Foreskin fibroblast (primary cell): ENCODE measurements at places on chromosomes 2 and 18.

- DNase-seq = peak; percentile 33
Observed at GRCh38 chr2:63023444-63023843, 27.2 kb upstream of the OTX1 start.

DNA sequence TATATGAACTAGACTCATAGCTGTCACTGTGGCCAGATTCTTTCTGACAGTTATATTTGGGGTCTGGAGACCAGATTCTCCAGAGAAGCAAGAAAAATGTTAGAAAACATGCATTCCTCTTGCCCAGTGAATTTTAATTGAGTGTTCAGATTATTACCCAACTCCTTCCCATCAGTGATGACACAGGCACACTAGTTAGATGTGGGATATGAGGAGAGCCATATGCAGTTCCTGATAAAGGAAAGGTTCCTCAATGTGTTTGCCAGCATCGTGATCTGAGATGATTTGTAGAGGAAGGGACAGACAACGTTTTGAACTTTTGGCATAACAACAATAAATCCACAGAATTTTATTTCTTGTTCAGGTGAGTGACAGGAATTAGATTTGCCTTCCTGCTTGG lies 308.6 kb downstream of the PIEZO2 start:
- no peak for DNase-seq

GRCh38 chr2:47354013-47354847 lies 48.7 kb upstream of the MSH2 start:
- DNase-seq = peak; percentile 29

- DNase-seq = no peak
Observed at GRCh38 chr18:35337286-35337685, 6.9 kb downstream of the ZNF24 start.

GRCh38 chr2:98884658-98885057 lies 51.4 kb downstream of the CRACDL start:
- no peak for DNase-seq

- DNase-seq = peak; percentile 23
Observed at GRCh38 chr2:19185086-19185485, 173.3 kb downstream of the OSR1 start.

- DNase-seq = no peak
Observed at GRCh38 chr2:136796339-136796738, 31.0 kb downstream of the THSD7B start.

GRCh38 chr2:82998781-82999180 lies 1460.3 kb downstream of the SUCLG1 start:
- DNase-seq = no peak

DNA sequence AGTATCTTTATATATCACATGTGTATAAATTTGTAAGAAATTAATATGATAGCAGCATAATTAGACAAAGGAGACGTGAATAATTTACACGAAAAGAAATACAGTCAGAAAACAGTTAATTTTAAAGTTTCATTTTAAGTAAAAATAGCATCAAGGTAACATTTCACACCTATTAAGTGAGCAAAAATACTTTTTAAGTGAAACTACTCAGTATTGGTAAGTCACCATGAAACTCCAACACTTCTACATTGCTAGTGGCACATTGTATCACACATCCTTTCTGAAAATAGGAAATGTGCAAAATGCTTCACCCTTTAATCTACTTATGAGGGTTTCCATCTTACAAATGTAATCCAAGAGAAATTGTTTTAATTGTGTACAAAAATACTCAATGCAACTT lies 287.9 kb upstream of the EPAS1 start:
- DNase-seq = no peak

DNA sequence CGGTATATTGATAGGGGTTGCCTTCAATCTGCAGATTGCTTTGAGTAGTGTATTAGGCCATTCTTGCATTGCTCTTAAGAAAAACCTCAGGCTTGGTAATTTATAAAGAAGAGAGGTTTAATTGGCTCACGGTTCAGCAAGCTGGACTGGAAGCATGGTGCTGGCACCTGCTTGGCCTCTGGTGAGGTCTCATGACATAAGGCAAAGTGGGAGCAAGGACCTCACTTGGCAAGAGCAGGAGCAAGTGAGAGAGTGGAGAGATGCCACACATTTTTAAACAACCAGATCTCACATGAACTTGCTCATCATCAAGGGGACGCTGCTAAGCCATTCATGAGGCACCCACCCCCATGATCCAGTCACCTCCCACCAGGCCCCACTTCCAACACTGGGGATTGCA lies 4.9 kb downstream of the MAP3K2 start:
- DNase-seq = no peak

GRCh38 chr18:48636436-48636835 lies 97.6 kb downstream of the CTIF start:
- DNase-seq = no peak

- DNase-seq = no peak
Observed at GRCh38 chr2:133475610-133476009, 92.7 kb downstream of the NCKAP5 start.

GRCh38 chr2:190640117-190640516 lies 8.8 kb upstream of the NAB1 start:
- no peak for DNase-seq

DNA sequence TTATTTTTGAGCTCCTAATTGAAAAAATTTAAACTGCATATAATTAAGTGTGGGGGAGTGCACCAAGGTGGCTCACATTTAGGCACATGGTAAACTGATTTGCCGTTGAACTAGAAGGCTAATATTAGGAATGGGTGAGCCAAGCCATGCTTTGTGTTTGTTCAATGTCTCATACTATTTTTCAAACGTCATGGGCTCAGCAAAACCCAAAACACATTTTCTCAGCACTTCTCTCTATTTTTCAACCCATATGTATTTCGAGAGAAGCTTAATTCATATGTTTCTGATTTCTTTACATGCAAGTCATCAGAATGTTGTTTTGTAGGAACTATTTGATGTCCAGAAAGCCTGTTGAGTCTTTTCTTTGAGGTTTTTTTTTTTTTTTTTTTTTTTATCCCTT lies 291.2 kb downstream of the TCF4 start:
- peak; percentile 66 for DNase-seq

DNA sequence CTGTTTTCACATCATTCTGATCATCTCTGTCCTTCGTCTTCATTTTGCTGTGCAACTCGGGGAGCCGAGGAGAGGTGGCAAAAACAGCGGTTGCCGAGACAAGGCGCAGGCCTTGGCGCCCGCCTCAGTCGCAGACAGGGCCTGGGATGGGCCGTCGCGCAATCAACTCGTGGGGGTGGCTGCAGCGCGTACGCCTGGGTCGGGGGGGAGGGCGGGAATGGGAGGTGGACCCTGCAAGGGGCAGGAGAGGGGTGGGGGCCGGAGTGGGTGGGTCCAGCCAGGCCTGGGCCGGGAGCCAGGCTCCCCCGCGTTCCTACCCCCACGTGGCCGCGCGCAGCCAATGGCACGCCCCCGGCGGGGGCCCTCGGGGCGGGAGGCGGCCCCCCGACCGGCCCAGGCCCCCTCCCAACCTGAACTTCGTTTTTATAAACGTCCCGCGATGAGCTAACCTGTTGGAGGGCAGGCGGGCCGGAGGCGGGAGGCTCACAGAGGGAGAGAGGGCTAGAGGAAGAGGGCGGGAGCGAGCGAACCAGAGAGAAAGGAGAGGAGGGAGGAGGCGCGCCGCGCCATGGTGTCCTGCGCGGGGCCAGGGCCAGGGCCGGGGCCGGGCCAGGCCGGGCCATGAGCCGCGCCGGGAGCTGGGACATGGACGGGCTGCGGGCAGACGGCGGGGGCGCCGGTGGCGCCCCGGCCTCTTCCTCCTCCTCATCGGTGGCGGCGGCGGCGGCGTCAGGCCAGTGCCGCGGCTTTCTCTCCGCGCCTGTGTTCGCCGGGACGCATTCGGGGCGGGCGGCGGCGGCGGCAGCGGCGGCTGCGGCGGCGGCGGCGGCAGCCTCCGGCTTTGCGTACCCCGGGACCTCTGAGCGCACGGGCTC lies at the start of gene HOXD13:
TSS of gene HOXD13 (plus strand) at position 452 of the 875 bp plus-strand sequence. CDS start at position 622, 170 bp downstream.
- no peak for DNase-seq

DNA sequence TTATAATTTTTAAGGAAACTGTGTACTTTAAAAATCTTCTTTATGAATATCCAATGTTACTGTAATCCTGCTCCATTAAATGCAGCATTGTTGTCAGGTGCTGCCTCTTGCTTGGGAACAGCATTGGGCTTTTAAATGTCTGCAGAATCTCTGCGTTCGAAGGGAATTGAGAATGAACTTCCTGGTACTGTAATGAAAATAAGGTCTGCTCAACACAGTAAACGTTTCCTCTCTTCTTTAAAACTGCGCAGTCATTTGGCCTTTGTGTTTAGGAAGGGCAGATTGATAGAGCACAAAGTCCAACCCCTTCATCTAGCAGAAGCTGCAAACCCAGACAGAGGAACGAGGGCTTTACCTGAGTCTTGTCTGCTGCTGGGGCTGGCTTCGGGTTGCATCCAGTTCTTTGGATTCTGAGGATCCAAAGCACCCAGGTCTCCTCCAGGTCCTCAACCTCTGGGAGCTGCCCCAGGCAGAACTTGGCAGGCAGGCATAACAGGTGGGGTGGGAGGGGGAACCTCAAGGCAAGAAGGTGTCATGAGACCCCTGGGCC lies 104.5 kb downstream of the UGGT1 start:
- no peak for DNase-seq

GRCh38 chr2:152532241-152532640 lies 185.0 kb downstream of the PRPF40A start:
- no peak for DNase-seq

DNA sequence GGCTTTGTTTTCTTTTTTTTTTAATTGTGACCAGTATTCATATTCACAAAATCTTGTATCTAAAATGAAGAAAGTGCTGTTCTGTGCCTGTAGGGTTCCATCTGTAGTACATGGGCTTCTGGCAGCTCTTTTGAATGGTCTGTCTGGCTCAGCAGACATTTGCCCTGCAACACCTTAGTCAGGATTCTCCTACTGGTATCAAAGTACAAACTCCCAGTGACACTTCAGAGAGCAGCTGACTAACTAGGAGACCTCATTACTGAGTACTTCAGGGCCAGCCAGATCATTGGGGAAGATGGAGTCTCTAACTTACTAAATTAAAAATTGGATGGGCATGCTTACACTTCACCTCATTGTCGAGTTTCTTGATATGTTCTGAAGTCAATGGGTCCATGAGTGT lies 39.7 kb downstream of the GRHL1 start:
- DNase-seq = no peak

GRCh38 chr2:105868060-105868459 lies 123.3 kb downstream of the NCK2 start:
- DNase-seq = peak; percentile 25

DNA sequence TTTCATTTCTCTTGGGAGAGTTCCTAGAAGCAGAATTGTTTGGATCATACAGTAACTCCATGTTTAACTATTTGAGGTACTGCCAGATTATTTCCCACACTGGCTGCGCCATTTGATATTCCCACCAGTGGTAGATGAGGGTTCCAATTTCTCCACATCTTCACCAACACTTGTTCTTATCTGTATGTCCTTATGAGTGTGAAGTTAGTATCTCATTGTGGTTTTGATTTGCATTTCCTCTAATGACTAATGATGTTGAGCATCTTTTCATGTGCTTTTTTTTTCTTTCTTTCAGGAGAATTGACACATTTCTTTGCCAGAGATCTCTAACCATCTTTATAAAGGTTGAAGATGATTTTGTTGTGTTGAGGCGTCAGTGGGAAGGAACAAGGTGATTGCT lies 4.1 kb upstream of the MGAT5 start:
- DNase-seq = no peak

DNA sequence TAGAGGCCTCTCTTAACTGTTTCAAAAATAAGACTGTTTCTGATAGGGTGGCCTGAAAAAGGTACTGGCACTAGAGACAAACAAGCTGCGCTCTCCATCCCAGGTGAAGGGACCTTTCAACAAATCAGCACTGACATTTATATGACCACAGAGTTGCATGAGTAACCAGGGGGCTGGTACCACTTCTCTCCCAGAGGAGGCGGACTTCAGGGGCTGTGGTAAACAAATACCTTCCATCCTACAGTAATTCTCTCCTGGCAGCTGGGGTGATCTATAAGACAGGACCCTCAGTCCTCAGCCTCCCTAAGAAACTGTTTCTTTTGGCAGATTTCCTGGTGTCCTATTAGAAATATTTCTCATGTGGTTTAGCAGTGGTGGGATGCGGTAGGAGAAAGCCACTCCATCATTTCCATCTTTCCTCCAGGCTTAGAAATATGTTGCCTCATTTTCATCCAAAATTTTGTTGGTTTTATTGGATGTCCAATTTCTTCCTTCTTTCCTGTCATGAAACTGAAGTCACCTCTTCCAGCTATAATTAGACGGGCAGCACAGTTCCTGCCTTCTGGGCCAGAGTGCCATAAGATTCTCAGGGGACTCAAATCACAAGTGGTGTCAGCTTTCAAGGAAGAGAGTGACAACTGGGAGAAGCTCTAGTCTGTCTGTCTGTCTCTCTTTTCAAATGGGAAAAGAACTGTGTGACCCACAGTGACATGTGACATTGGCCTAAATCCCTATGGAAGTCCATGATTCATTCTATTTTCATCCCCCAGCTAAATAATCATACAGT lies 96.4 kb downstream of the CYRIA start:
- DNase-seq = no peak

- DNase-seq = no peak
Observed at GRCh38 chr2:33246432-33246831, 230.0 kb upstream of the RASGRP3 start.

DNA sequence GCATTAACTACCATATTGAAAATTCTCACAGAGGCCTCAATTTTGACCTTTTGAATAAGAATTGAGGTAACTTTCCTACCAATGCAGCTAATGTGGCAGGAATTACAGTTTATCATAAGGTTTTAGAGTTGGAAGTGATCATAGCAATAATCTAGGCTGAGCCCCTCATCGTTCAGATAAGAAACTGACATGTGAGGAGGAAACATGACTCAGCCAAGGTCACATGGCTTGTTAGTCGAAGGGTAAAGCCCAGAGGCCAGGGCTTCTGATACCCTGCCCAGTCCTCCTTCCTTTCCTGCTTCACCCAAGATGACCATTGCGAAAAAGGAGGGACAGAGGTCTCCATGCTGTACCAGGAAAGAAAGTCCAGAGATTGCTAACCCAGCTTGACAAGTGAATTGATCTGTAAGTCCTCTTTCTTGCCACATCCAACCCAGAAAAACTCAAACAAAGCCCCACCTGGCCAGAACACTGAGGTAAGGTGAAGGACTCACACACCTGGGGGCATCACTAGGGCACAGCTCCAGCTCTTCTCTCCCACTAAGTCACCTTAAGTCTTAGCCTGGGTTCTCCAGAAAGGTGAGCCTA lies 174.8 kb downstream of the EN1 start:
- peak; percentile 34 for DNase-seq

GRCh38 chr2:232672588-232672987 lies 24.5 kb upstream of the GIGYF2 start:
- no peak for DNase-seq

GRCh38 chr2:57893786-57894185 lies 152.8 kb upstream of the VRK2 start:
- DNase-seq = no peak

DNA sequence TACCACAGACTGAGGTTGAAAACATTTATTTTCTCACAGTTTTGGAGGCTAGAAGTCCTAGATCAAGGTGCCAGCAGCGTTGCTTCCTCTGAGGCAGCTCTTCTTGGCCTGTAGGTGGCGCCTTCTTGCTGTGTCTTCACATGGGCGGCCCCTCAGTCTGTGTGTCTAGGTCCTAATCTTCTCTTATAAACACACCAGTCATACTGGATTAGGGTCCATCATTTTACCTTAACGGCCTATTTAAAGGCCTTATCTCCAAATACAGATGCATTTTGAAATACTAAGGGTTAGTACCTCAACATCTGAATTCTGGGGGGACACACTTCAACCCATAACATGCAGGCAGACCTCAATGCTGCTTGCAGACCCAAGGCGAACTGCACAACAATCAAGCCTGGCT lies 4.4 kb upstream of the RMC1 start:
- peak; percentile 50 for DNase-seq
